Sciatic nerve (tissue), 2 donors: ENCODE measurements at places on chromosomes 6 and 20. TPM values are rescaled to one million over a fixed set of nuclear protein-coding genes. Genes with fewer than 3 reads are reported as not detected.

- DNase-seq: no peak
Observed at GRCh38 chr6:132715204-132715603, 1.3 kb upstream of the VNN1 start.

GRCh38 chr6:128599036-128599435 lies 78.6 kb upstream of the PTPRK start:
- DNase-seq: no peak

The PRSS35 gene
- total RNA-seq: 3.2 TPM

DNA sequence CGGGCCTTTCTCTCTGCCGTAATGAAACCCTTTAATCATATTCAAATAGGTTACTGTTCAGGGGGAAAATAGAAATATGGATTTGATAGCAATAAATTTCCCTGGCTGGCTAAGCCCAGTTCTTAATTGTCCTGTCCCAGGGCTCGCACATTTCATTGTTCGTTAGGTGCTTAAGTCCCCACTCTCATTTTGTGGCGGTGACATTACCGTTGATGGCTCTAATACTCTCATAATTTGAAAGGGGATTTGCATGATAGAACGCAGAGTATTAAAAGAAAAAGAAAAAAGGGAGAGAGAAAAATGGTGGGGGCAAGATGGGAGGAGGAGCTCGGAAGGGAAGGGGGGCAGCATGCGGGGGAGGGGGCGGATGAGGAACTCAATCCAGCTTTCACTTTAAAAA lies 79.1 kb upstream of the FOXP4 start:
- DNase-seq: no peak

The SEMG1 gene
- not detected for total RNA-seq

The FOXQ1 gene
- 1.7 TPM for total RNA-seq

The MANEA gene
- 11.7 TPM for total RNA-seq

DNA sequence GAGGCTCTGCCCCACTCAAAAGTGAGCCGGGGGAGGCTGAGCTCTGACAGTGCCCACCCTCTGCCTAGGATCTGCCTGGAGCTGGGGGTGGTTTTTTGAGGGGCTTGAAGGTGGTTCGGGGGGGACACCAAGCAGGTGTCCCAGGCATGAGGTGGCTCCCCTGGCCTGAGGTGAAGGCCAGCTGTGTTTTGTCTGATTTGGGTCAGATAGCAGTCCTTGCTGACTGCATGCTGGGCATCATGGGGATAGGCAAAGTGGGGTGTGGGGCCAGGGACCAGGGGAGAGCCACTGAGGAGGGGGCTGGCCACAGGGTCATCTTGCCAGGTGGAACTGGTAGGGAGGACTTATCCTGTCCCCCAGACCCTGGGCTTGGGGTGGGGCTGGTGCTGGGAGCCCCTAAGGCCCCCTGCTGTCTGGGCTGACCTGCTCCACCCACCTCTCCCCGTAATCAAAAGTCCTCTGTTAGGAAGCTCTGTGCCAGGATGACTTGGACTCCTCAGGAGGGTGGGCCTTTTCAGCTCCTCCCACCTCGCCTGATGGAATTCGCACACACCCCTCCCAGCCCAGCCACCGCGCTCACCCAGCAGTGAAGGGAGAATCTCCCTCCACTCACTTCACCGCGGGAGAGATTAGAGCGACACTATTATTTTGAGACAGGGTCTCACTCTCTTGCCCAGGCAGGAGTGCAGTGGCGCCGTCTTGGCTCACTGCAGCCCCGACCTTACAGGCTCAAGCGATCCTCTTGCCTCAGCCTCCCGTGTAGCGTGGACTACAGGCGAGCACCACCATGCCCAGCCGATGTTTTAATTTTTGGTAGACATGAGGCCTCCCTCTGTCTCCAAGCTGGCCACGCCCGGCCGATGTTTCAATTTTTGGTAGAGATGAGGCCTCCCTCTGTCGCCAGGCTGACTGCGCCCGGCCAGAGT lies 1.5 kb upstream of the COL9A3 start:
- no peak for DNase-seq

GRCh38 chr6:3819161-3820110 lies 29.7 kb upstream of the FAM50B start:
- no peak for DNase-seq

GRCh38 chr6:170036916-170037315 lies 254.0 kb downstream of the DLL1 start:
- DNase-seq: peak; percentile 21

GRCh38 chr20:49631856-49632418 lies 64.0 kb upstream of the PTGIS start:
- no peak for DNase-seq

GRCh38 chr6:29958921-29959320 lies 16.6 kb downstream of the HLA-A start:
- DNase-seq: no peak

DNA sequence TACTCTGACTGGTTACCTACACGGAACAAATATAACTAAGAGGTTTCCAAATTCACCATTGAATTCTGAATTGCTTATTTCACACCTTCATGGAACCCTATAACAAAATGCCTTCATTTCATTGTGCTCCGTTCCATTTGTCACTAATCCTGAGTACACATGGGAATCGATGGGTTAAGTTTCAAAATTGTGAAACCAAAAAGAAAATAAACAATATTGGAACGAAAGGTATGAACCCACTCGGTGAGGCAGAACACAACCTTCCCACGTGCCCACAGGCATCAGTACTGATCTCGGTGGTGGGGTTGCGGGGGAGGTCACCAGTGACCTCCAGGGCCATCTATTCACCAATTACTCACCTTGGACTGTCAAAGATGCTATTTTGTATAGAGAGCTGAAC lies 34.0 kb downstream of the PLAGL1 start:
- no peak for DNase-seq

The SLC4A11 gene
- total RNA-seq: 0.89 TPM

DNA sequence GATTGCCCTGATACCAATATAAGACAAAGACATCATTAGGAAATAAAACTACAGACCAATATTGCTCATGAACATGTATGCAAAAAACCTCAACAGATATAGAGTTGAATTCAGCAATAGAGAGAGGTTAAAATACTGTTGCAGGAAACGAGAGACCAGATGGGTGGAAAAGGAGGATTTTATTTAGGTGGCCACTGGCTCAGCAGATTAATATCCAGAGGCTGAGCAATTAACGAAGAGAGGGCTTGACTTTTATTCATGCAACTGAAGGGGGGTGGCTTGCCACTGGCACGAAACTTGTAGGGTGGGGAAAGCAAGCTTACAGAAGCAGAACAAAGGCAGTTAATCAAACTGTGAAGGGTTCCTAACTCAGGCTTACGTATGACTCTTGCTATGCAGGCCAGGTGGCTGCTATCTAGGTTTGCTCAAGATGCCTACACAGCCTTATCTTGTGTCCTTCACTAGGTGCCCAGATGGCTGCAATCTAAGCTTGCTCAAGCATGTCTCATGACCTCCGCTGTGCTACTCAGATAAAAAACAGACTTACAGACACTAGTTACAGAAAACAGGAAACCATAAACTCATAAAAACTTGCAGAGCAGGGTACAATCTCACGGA lies 126.4 kb downstream of the MMUT start:
- DNase-seq: no peak

The FLRT3 gene
- 29.3 TPM for total RNA-seq

DNA sequence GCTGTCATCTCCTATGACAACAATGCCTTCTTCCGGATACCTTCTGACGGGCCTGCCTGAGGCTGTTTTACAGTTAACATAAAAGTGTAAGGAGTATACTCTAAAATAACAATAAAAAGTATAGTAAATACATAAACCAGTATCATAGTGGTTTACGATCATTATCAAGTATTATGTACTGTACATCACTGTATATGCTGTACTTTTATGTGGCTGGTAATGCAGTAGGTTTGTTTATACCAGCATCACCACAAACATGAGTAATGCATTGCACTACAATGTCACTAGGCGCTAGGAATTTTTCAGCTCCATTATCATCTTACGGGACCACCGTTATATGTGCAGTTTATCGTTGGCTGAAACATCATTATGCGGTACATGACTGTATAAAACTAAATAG lies 76.5 kb downstream of the VEGFA start:
- DNase-seq: no peak

DNA sequence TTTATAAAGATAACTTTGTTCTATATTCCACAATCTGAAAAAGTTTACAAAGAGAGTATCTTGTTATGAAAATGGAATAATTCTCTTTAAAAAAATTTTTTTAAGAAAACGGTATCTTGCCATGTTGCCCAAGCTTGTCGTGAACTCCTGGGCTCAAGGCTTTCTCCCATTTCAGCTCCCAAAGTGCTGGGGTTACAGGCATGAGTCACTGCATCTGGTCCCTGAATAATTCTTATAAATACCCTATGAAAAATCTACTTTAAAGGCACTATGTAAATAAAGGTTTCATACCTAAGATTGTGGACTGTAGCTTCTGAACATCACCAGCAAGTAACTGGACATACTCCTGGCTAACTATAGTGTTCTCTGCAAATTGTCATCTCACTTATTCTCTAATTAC lies 60.3 kb downstream of the SAMD3 start:
- no peak for DNase-seq

- DNase-seq: no peak
Observed at GRCh38 chr20:47817573-47817972, 32.3 kb upstream of the SULF2 start.

DNA sequence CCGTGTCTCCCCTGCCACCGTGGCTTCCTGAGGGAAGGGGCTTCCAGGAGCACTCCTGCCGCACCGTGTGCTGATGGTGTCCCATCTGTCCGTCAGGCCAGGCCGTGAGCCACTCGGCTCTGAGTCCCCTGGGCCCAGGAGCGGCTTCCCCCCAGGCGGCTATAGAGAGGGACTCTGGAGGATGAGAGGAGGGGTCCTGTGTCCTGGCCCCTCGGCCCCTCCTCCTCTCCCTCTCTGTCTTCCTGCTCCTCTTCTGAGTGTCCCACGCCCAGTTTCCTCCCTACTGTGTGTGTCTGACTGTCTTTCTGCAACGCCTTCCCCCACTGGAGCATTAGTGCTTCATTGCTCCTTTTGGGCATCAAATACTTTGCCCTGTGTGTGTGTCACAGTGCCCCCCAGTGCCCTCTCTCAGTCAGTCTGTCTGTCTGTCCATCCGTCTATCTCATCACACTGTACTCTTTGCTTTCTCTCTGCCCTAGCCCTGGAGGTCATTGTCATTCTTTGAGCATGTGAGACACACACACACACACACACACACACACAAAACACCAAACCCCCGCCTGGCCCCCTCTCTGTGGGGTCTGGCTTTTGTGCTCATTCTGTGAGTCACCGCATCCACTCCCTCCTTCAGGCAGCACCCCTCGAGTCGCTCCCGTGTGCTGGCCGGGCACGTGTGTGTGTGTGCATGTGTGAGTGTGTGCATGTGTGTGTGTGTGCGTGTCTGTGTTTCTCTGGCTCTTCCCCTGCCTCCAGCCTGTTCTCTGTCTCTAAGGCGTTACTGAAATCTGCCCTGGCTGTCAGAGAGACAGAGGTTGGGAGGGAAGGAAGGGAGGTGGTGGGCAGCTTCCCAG lies 71.9 kb downstream of the SRC start:
- no peak for DNase-seq

The ISM1 gene
- 24.1 TPM for total RNA-seq

- DNase-seq: no peak
Observed at GRCh38 chr20:834151-834746, 734 bp downstream of the FAM110A start.

DNA sequence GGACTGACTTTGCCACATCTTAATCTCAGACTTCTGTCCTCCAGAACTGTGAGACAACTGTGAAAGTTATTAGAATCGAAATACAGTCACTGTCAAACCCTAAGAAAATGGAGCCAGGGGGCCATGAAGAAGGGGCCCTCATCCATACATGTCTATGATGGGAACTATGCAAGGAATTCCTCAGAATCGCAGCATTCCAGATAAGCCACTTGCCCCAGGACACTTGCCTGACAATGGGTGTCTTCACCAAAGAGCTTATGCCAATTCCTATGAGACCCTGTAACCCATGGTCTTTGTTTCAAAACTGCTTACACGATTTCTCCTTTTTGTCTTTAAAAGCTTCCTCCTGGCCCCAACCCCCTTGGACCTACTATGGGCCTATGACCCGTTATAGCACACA lies 90.4 kb upstream of the FOXP4 start:
- DNase-seq: no peak

The GRIK2 gene
- 12.8 TPM for total RNA-seq

GRCh38 chr6:710601-711571 lies 17.9 kb upstream of the EXOC2 start:
- peak; percentile 76 for DNase-seq

GRCh38 chr6:132063738-132064137 lies 112.6 kb upstream of the CCN2 start:
- no peak for DNase-seq

DNA sequence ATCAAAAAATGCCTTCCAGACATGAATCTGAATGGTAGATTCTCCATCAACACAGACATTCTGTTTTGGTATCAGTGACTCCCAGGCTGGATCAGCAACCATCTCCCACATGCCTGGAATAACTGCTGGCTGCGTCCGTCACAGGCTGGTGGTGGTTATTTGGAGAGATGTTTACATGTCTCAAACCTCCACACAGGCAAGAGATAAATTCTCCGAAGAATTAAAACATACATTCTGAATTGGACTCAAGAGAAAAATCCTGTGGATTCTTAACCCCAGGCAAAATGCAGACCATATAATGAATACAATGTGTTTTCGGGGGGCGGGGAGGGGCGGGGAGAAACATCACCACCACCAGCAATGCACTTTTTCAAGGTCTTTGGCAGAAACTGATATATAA lies 108.2 kb downstream of the THBS2 start:
- DNase-seq: no peak

GRCh38 chr6:85756982-85757381 lies 114.3 kb upstream of the SYNCRIP start:
- no peak for DNase-seq

The OR2J3 gene
- total RNA-seq: not detected

DNA sequence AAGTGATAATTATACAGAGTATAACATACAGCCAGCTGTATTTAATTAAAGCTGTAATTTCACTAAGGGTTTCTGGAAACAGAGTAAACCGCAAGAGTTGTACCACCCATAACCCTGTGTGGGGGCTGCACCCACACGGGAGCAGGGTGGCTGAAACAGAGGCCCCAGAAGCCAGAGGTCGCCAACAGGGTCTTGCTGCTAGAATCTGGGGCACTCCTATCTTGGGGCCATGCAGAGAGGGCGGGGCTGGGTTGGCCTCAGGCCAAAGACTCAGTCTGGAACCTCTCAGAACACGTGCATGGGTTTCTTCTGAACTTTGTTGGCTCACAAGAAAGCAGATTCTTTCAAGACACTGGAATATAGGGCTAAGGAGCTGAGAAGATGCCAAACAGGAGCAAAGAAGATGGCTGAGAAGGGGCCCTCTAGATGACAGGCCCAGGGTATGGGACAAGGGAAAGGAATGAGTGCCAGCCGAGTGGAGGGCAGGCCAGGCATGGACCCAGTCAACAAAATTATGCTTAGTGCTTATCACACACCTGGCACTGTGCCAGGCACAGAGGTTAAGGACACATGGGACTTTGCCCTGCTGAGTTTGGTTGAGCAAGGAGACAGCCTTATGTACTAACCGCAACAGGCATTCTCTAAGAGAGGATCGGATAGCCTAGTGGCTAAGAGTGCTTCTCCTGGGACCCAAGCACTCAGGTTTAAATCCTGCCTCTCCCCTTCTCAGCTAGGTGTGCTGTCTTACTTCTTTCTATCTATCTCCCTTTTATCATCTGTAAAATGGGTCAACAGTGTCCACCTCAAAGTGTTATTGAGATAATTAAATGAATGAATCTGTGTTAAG lies 96.6 kb upstream of the FOXP4 start:
- DNase-seq: peak; percentile 84

GRCh38 chr20:23637282-23638221 lies at the start of gene CST3:
TSS of gene CST3 (minus strand) at chr20:23637955. CDS start at chr20:23637862, 93 bp downstream.
- peak; percentile 95 for DNase-seq

- DNase-seq: no peak
Observed at GRCh38 chr20:59725476-59726280, 121.3 kb downstream of the PHACTR3 start.

- no peak for DNase-seq
Observed at GRCh38 chr20:57008217-57008616, 258.2 kb downstream of the BMP7 start.
